ENCODE measurements at places on chromosomes 2 and 18. TPM values are rescaled to one million over a fixed set of nuclear protein-coding genes. Genes with fewer than 3 reads are reported as not detected.

DNA sequence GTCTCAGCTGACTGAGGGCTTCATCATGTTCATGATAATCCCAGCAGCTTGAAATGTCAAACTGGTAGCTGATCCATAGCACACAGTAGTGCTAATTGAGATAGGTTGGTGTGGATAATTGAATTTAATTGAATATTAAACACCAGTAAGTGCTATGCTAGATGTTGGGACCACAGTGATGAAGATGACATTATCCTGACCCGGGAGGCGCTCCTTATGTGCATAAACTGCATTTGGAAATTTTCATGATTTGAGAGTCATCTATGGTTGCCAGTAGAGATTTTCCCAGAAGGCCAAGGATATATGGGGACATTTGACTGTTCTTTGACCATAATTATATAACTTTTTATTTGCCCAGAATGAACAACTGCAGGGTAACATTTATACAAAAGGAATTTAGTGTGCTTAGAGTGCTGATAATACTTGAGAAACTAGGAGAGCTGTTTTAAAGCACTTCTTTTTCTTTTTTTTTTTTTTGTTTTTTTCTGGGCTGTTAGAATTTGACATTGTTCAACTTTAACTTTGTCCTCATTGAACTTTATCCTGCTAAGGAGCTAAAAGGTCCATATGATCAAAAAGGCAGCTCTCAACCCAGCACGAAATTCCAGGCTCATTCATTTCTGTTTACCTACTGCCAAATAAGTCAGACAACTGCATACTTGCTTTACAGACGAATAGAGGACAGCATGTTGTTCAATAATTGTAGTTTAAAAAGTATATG is 242.8 kb downstream of the NEDD4L start:
- no peaks in the 10 kb centered on the region for H3K36me3 ChIP-seq
- no peak overlapping the region for H3K4me3 ChIP-seq
- no peak overlapping the region for H3K27ac ChIP-seq
- no peaks in the 10 kb centered on the region for H3K4me1 ChIP-seq

DNA sequence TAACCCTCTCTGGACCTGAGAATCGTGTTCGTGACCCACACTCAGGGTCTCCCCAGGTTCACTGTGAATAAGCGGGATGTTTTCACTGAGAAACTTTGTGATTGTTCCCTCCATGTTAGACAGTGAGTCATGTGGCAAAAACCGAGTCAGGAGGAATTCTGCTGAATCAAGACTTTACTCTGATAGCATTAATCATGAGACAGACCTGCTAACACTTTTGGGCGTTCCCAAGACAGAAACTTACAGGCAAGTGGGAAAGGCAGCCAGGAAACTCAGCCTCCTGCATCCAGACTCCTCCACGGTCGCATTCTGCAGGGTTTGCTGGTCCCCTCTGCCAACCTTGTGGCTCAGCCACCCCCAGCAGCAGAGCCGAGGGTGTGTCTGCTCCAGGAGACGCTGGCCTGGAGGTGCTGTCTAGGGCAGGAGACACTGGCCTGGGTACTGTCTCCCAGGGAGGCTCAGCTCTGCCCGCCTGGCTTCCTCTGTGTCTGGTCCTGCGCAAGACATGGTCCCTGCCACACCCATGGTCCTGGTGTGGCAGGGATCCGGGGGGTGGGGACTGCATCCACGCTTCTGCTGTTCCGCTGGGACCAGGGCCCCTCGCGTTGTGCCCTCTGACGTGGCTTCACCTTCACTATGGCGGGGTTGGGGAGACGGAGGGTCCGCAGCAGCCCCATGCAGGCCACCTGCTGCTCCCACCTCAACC is 177.4 kb downstream of the TWIST2 start:
- no peak overlapping the region for H3K4me3 ChIP-seq
- H3K36me3 ChIP-seq, result no peaks in the 10 kb centered on the region
- no peak for DNase-seq

GRCh38 chr2:172976116-172976515 is 99.5 kb upstream of the MAP3K20 start:
- H3K27me3 ChIP-seq, result peaks cover 4% of the 10 kb centered on the region
- H3K27ac ChIP-seq, result no peak overlapping the region
- no peak for DNase-seq
- H3K4me1 ChIP-seq, result no peaks in the 10 kb centered on the region

GRCh38 chr2:10765914-10766313 is 44.5 kb downstream of the ATP6V1C2 start:
- no peaks in the 10 kb centered on the region for H3K36me3 ChIP-seq
- H3K4me3 ChIP-seq, result no peak overlapping the region

- DNase-seq, result no peak
- no peak overlapping the region for H3K27ac ChIP-seq
- no peaks in the 10 kb centered on the region for H3K36me3 ChIP-seq
- no peak overlapping the region for H3K4me3 ChIP-seq
- H3K27me3 ChIP-seq, result peaks cover 3% of the 10 kb centered on the region
Measured at GRCh38 chr2:106642679-106643078, 155.5 kb downstream of the CD8B2 start.

DNA sequence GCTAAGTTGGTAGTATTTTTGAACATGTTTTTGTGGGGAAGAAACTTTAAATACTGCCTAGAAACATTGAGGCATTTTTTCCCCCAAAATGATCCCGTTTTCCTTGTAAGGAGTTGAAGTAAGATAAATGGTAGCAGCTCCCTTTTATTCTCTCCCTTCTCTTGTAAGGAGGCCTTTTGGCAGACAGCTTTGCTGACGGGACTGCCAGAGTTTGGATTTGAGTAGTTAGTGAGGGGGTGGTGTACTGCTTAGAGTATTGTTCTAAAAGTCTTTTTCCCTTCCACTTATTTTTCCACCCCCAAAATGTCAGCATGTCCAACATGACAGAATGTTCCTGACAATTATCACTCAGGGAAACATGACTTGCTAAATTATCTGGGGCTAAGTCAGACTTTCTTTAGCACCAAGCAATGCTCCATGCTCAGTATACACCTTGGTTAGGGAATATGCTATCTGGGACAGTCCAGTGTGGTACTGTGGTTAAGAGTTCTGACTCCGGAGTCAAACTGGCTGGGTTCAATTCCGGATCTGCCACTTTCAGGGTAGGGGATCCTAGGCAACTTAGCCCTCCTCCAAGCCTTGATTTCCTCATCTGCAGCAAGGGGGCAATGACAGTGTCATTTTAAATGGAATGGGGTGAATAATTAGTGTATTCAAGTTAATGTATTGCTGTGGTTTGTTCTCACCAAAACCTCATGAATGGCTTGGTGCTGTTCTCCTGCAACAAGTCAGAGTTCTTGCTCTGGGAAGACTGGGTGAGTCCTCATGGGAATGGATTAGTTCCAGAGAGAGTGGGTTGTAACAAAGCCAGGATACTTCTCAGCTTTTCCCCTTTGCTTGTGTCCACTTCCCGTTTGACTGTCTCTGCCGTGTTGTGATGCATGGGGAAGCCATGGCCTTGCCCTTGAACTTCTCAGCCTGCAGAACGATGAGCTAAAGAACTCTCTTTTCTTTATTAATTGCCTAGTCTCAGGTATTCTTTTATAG is 116.2 kb downstream of the TANC1 start:
- no peak overlapping the region for H3K27ac ChIP-seq
- H3K36me3 ChIP-seq, result no peaks in the 10 kb centered on the region
- peaks cover 5% of the 10 kb centered on the region for H3K4me1 ChIP-seq
- H3K27me3 ChIP-seq, result peaks cover 1% of the 10 kb centered on the region
- no peak overlapping the region for H3K4me3 ChIP-seq

DNA sequence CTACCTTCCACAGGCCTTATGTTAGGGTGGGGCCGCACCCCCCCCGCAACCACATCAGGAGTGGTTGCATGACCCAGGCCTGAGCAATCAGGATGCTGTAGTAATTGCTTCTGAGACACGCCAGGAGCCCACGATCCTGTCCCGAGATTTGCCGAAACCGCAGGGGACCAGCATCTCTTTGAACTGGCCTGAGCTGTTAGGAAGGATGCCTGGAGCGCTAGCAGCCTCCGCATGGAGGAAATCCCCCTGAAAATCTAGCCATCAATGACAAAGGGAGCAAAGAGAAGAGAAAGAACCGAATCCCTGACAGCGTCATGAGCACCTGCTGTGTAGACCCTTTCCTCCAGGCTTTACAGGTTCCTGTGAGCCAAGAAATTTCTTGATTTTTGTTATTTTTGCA is 8.7 kb upstream of the TEX44 start:
- DNase-seq, result no peak
- peaks cover 5% of the 10 kb centered on the region for H3K36me3 ChIP-seq
- no peak overlapping the region for H3K27ac ChIP-seq
- no peak overlapping the region for H3K4me3 ChIP-seq
- peaks cover 5% of the 10 kb centered on the region for H3K4me1 ChIP-seq
- peaks cover 5% of the 10 kb centered on the region for H3K27me3 ChIP-seq

DYNAP gene
- polyA plus RNA-seq, result not detected

DQX1 gene
- polyA plus RNA-seq, result not detected

ITGA4 gene
- polyA plus RNA-seq, result 132 TPM

KCNK3 gene
- not detected for polyA plus RNA-seq
